T-helper 17 cell (primary cell): ENCODE measurements at places on chromosomes 13 and 19. TPM values are rescaled to one million over a fixed set of nuclear protein-coding genes. Genes with fewer than 3 reads are reported as not detected.
A peak's percentile ranks its signal among the peaks of the same experiment; 100 is the strongest.

The HIPK4 gene
- not detected for total RNA-seq

The FCAR gene
- total RNA-seq: 0.70 TPM

GRCh38 chr19:49186108-49186507, 28.5 kb downstream of the TRPM4 start:
- H3K4me3 ChIP-seq: no peak overlapping the region
- peaks cover 6% of the 10 kb centered on the region for H3K27me3 ChIP-seq
- no peak for DNase-seq

- no peak overlapping the region for H3K4me3 ChIP-seq
- H3K27ac ChIP-seq: no peak overlapping the region
- H3K36me3 ChIP-seq: no peaks in the 10 kb centered on the region
- no peaks in the 10 kb centered on the region for H3K4me1 ChIP-seq
- peaks cover 59% of the 10 kb centered on the region for H3K27me3 ChIP-seq
Measured at GRCh38 chr13:23516190-23516589, 54.0 kb upstream of the TNFRSF19 start.

- peak overlapping the region; percentile 100 for H3K27ac ChIP-seq
- DNase-seq: no peak
- no peak overlapping the region for H3K4me3 ChIP-seq
- H3K27me3 ChIP-seq: no peaks in the 10 kb centered on the region
Measured at GRCh38 chr13:99378985-99379733, 72.0 kb upstream of the GPR183 start.
